ENCODE measurements at places on chromosomes 12 and 14.

DNA sequence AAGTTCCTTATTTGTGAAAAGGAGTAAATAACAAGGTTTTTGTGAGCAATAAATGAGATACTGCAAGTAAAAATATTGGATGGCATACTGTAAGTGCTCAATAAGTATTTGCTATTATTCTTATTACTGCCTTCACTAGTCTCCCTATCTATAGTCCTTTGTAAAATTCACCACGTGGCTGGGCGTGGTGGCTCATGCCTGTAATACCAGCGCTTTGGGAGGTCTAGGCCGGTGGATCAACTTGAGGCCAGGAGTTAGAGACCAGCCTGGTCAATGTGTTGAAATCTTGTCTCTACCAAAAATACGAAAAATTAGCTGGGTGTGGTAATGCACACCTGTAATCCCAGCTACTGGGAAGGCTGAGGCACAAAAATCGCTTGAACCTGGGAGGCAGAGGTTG is 18.6 kb upstream of the CALM1 start:
- peaks cover 3% of the 10 kb centered on the region for H3K4me1 ChIP-seq
- no peaks in the 10 kb centered on the region for H3K27me3 ChIP-seq
- H3K27ac ChIP-seq = no peak overlapping the region
- H3K4me3 ChIP-seq = no peak overlapping the region
- no peak for DNase-seq

DNA sequence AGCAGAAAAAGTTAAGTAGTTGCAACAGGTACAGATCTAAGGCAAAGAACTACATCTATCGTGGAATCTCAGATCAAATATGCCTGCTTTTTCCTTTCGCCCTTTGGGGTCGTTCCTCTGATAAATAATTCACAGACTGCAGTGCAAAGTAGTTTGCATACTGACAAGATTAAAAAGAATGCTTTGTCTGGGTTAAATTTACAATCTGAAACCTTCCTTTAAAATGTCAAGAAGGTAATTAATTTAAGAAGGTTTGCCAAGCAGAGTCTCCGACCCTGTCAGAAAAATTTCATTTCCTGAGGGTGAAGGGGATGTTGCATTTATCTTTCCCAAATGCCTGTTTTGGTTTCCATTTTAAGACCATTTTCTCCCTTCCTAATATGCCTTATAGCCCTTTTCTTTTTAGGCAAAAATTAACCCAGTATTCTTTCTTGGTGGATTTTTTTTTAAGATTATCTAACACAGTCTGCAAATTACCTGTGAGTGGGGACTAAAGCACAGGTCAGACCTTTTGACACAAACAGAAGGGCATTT is 406.9 kb downstream of the LRIG3 start:
- H3K36me3 ChIP-seq = no peaks in the 10 kb centered on the region
- DNase-seq = no peak
- no peak overlapping the region for H3K4me3 ChIP-seq
- no peak overlapping the region for H3K27ac ChIP-seq

DNA sequence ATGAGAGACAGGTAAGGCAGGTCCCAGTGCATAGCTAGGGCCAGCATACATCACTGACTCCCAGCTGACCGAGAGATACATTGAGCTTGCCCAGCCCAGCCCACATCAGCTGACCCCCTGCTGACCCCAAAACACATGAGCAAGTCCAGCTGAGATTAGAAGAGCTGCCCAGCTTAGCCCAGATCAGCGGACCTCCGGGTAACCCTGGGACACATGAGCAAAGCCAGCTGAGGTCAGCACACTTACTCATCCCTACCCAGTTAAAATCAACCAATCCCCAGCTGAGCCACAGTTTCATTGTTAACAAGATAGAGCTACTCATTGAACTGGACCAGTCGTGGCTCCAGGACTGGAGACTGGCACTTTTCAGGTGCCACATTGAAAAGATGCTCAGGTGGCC is 21.8 kb upstream of the FBXO34 start:
- peaks cover 2% of the 10 kb centered on the region for H3K4me1 ChIP-seq
- H3K27ac ChIP-seq = no peak overlapping the region
- peaks cover 10% of the 10 kb centered on the region for H3K27me3 ChIP-seq
- H3K4me3 ChIP-seq = no peak overlapping the region
- no peaks in the 10 kb centered on the region for H3K36me3 ChIP-seq
- peak; percentile 5 for DNase-seq

- peaks cover 38% of the 10 kb centered on the region for H3K27me3 ChIP-seq
- no peaks in the 10 kb centered on the region for H3K36me3 ChIP-seq
- DNase-seq = no peak
Measured at GRCh38 chr14:101130861-101131260, 227.3 kb upstream of the RTL1 start.

- no peak for DNase-seq
- no peak overlapping the region for H3K27ac ChIP-seq
- no peak overlapping the region for H3K4me3 ChIP-seq
- H3K4me1 ChIP-seq = peaks cover 8% of the 10 kb centered on the region
- no peaks in the 10 kb centered on the region for H3K36me3 ChIP-seq
- peaks cover 66% of the 10 kb centered on the region for H3K27me3 ChIP-seq
Measured at GRCh38 chr12:3367750-3368444, 123.1 kb upstream of the PRMT8 start.

DNA sequence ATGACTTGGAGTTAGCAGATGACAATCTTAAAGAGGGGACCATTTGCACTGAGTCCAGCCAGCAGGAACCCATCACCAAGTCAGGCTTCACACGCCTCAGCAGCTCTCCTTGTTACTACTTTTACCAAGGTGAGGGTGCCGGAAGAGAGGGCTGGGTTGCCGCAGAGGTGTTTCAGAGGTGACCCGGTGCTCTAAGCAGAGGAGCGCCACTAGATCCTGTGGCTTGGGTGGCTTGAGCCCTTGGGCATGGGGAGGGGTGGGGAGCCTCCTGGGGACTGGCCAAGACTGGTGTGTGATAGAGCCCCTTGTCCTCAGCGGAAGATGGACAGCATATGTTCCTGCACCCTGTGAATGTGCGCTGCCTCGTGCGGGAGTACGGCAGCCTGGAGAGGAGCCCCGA is 17.7 kb downstream of the POP5 start:
- peaks cover 51% of the 10 kb centered on the region for H3K36me3 ChIP-seq
- H3K27ac ChIP-seq = no peak overlapping the region
- H3K4me1 ChIP-seq = no peaks in the 10 kb centered on the region
- DNase-seq = no peak

DNA sequence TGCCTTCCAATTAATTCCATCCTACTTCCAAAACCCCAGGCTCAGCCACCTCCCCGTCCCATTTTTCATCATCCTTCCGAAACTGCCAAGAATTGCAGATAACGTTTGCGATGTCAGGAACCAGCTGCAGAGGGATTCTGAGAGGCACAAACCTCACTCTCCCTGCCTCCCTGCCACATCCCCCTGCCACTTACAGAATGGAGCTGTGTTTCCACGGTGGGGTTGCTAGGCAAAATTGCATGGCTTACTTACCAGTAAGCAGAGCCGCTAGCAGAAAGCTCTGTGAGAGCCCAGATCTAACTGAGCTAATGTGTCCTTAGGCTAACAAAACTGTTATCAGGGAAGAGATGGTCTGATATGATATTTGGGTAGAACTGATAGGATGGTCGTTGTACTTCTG is 127.4 kb downstream of the KCNK10 start:
- DNase-seq = no peak
- H3K36me3 ChIP-seq = no peaks in the 10 kb centered on the region
- no peak overlapping the region for H3K27ac ChIP-seq
- no peak overlapping the region for H3K4me3 ChIP-seq

DNA sequence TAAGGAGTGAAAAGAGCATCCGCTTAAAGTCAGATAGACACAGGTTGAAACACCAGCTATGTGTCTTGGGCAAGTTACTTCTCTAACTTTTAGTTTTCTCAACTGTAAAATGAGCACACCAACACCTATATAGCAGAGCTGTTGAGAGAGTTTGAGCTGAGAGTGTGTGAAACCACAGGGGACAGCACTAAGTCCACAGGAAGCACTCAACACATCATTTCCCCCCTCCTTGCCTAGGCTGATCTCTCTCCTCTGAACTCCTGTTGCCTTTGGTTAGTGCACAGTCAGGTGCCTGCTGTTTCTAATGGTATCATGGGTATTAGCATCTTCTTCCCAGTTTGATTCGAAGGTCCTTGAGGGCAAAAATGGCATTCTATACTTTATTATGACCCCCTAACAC is 176.7 kb downstream of the DPF3 start:
- H3K27me3 ChIP-seq = no peaks in the 10 kb centered on the region
- H3K4me3 ChIP-seq = no peak overlapping the region
- H3K4me1 ChIP-seq = peaks cover 18% of the 10 kb centered on the region
- no peak for DNase-seq

GRCh38 chr12:74170645-74171477 is 366.8 kb upstream of the ATXN7L3B start:
- no peak overlapping the region for H3K4me3 ChIP-seq
- no peak overlapping the region for H3K27ac ChIP-seq
- H3K4me1 ChIP-seq = no peaks in the 10 kb centered on the region

GRCh38 chr14:55512421-55512820 is 67.6 kb upstream of the KTN1 start:
- no peak overlapping the region for H3K27ac ChIP-seq
- no peaks in the 10 kb centered on the region for H3K27me3 ChIP-seq
- H3K36me3 ChIP-seq = no peaks in the 10 kb centered on the region
- peaks cover 7% of the 10 kb centered on the region for H3K4me1 ChIP-seq

DNA sequence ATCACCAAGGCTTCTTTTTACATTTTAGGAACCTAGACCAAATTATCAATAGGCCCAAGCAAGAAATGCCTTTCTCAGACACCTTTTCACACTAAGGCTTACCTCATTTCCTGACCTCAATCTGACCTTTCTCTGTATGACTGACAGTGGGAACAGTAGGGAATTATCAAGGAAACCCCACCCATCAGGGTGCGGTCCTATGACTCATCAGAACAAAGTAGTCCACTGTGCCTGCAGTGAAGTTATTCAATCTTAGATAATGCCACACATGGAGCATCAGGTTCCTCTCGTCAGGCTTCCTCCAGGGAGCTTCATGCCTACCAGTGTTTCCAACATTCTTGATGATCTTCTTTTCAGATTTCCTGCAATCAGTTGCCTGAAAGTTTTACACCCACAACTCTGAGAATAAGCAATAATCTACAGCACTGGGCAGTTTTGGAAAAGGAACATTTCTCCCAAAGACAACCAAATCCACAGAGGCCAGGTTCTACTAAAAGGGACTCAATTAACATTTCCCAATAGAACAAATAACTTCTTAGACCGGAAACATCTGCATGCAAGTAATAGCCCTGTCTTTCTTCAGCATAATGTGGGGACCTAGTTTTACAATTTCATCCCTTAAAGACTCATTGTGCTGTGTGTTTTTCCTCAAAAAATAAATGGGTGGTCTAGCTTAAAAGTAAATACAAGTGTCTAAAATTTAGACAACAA is 35.9 kb upstream of the TMTC2 start:
- DNase-seq = no peak
- H3K36me3 ChIP-seq = no peaks in the 10 kb centered on the region
- no peaks in the 10 kb centered on the region for H3K27me3 ChIP-seq
- no peaks in the 10 kb centered on the region for H3K4me1 ChIP-seq
- no peak overlapping the region for H3K27ac ChIP-seq

DNA sequence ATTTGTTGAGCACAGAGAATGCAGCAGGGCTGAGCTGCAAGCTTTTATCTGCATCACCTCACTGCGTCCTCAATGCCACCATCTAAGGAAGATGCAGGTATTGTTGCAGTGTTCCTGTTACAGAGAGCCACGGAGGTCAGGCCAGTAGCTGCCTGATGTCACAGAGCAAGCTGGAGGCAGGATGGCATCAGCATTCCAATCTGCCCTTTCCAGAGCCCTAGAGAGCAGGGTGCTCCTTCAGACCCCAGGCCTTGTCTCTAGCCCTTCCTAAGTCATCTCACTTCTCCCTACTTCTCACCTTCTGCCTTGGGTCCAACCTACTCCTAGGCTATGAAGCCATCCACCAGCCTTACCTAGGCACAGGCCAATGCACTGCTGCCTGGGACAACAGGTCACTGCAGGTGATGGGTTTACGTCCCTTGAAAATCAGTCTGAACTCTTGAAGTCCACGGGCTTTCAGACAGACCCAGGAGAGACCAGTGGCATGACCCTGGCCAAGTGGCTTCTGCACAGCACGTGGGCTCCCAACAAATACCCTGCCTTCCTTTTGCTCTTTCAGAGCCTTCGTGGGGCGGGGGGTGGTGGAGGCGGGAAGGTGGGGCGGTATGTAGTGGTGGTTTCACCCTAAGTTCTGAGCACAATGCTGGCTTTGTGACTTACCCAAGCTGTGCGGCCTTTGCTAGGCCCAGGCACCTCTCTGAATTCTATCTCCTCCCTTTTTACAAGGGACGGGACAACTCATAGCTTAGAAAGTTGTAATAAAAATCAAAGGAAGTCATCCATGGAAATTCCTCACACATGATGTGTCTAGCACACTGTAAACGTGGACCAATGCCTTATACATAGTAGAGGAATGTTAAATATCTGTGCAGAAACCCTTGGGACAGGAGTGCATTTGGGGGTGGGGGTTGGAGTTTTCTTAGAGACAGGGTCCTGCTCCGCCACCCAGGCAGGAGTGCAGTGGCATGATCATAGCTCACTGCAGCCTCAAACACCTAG is 136.0 kb downstream of the KSR2 start:
- H3K27ac ChIP-seq = peak overlapping the region; percentile 86
- H3K4me3 ChIP-seq = no peak overlapping the region
- H3K4me1 ChIP-seq = peaks cover 25% of the 10 kb centered on the region
- peak; percentile 22 for DNase-seq
- no peaks in the 10 kb centered on the region for H3K27me3 ChIP-seq

DNA sequence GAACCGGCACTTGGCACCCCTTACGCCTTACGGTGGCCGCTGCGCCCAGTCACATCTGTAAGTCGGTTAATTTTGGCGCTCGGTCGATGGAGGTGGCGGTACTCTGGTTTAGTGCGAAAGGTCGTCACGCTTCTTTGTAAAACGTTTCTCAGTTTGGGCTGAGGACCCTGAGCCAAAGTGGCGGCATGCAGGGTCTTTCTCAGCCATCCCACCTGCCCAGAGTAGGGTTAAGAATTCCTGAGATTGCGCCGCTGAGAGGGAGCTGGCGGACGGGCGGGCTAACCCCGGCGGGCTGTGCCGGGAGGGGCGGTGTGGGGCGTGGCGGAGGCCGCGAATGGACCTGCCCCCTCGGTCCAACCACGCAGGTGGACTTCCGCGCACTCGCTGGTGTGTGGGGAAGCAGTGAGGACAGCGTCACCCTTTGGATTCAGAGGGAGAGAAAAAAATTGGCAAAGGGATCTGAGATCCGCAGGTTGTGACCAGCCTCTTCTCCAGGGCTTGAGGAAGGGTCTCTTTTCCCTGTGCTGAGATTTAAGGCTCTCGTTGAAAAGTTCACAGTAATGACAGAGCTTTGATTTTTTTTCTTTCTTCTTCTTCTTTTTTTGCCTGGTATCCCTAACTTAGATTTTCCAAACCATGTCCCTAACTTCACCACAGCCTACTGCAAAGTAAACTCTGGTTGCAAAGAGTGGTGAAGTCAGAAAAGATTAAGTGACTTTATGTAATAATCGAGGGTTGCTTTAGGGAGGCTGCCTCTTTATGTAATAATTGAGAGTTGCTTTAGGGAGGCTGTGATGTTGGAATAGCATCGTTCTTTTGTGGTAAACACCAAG is 602 bp upstream of the FBXO33 start:
- H3K27ac ChIP-seq = peak overlapping the region; percentile 74
- DNase-seq = peak; percentile 81
- peaks cover 2% of the 10 kb centered on the region for H3K4me1 ChIP-seq

GRCh38 chr14:68544081-68544892 is 248.6 kb downstream of the ZFP36L1 start:
- H3K4me3 ChIP-seq = no peak overlapping the region
- no peak overlapping the region for H3K27ac ChIP-seq
- DNase-seq = peak; percentile 94
- H3K27me3 ChIP-seq = no peaks in the 10 kb centered on the region
- peaks cover 19% of the 10 kb centered on the region for H3K4me1 ChIP-seq

GRCh38 chr14:31489691-31490090 is 1.9 kb upstream of the GPR33 start:
- peaks cover 3% of the 10 kb centered on the region for H3K27me3 ChIP-seq
- H3K36me3 ChIP-seq = no peaks in the 10 kb centered on the region
- no peak overlapping the region for H3K4me3 ChIP-seq
- no peak overlapping the region for H3K27ac ChIP-seq
- H3K4me1 ChIP-seq = no peaks in the 10 kb centered on the region

Measured in mesenchymal stem cell (in vitro differentiated cells and primary cell).